ENCODE measurements at places on chromosomes 16 and 17. TPM values are rescaled to one million over a fixed set of nuclear protein-coding genes. Genes with fewer than 3 reads are reported as not detected.

GRCh38 chr17:44220213-44221083 lies 973 bp upstream of the UBTF start:
- H3K36me3 ChIP-seq = peaks cover 7% of the 10 kb centered on the region
- peak overlapping the region; percentile 93 for H3K4me3 ChIP-seq
- H3K27ac ChIP-seq = peak overlapping the region; percentile 99
- H3K27me3 ChIP-seq = no peaks in the 10 kb centered on the region

DNA sequence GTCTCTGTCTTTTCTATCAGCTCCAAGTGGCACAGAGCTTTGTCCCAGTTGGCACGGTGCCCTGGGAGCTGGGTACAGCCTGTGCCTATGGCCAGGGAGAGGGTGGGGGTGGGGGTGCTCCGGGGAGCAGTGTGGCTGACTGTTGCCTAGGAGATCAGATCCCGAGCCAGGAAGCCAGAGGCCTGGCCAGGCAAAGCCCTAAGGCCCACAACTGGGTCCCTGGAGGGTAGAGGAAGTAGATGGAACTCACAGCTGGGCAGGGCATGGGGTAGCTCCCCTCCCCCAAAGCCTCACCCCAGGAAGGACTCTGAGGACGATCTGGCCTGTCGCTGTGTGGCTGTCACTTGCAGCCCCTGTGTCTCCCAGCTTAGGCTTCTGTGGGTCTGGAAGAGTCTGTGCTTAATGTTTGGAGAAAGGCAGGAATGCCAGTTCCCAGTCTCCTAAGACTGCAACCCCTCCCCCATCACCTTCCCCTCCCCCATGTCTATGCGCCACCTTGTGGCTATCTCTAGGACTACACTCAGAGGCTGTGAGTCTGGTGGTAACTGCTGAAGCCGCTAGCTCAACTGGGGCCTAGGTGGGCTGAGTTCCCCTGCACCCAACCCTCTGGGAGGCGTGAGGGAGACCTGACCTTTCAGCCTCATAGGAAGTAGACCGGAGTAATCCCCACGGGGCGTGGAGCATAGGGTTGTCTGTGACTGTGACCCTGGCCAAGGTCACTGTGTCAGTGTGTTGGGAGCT lies 12.6 kb downstream of the THRA start:
- no peaks in the 10 kb centered on the region for H3K27me3 ChIP-seq
- H3K4me1 ChIP-seq = peaks cover 20% of the 10 kb centered on the region
- no peaks in the 10 kb centered on the region for H3K36me3 ChIP-seq
- H3K4me3 ChIP-seq = no peak overlapping the region
- peak overlapping the region; percentile 73 for H3K27ac ChIP-seq

DNA sequence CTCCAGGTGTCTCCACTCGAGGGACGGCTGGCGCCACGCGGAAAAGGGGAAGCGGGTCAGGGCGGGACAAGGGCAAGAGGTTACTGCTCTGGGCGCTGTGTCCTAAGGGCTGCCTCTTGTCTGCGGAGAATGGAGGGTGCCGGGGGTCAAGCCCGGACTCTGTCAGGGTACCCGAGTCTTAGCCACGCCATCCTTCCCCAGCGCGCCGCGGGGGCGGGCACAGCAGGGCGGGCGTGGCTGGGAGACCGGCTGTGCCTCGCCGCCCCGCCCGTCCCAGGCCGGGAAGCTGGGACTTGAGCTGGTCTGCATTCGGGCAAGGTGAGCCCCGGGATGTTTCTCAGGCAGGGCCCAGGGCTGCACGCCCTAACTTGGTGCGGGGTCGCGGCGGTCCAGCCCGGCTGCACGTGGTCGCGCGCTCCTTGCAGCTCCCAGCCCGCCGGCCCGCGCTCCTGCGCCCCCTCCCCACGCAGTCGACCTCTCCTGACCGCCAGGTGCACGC lies 6.2 kb upstream of the ACTG1 start:
- peak; percentile 36 for DNase-seq
- H3K36me3 ChIP-seq = no peaks in the 10 kb centered on the region
- H3K4me3 ChIP-seq = peak overlapping the region; percentile 66
- no peak overlapping the region for H3K27ac ChIP-seq
- no peaks in the 10 kb centered on the region for H3K27me3 ChIP-seq
- peaks cover 18% of the 10 kb centered on the region for H3K4me1 ChIP-seq

DNA sequence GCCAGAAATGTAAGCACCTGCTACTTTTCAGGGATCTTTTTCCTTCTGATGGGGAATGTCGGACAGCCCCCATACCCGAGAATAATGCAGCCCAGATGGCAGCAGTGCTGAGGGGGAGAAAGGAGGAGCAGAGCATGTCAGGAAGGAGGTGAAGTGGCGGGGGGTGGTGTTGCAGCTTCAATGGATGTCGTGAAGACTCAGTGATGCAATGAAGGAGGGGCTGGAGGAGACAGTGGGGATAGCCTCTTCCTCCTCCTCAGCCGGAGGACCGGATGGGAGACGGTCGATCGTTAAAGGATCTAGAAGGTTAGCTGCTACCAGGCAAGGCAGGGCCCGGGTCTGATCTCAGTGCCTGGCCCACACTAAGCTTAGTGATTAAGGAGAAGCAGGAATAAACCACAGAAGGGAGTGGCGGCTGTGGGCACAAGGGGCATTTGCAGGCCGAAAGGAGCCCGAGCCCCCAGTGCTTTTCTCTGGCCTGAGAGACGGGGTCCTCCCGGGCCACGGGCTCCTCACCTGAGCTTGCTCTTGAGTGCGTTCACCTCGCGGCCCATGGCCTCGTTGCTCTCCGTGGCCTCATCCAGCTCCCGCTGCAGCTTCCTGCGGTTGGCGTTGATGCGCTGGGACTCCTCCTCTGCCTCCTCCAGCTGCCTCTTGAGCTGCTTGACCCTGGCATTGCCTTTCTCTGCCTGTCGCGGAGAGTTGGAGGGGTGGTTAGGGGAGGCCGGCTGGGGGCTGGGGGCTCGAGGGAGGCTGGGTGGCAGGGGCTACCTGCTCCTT lies 64.5 kb downstream of the NDE1 start:
- DNase-seq = no peak
- H3K36me3 ChIP-seq = peaks cover 3% of the 10 kb centered on the region
- H3K4me1 ChIP-seq = no peaks in the 10 kb centered on the region
- no peaks in the 10 kb centered on the region for H3K27me3 ChIP-seq
- H3K27ac ChIP-seq = no peak overlapping the region

- H3K27ac ChIP-seq = peak overlapping the region; percentile 29
- H3K36me3 ChIP-seq = no peaks in the 10 kb centered on the region
Observed at GRCh38 chr17:82892899-82893565, 53.2 kb upstream of the ZNF750 start.

GRCh38 chr17:81646869-81647600 lies 9.3 kb downstream of the PDE6G start:
- DNase-seq = no peak
- peaks cover 12% of the 10 kb centered on the region for H3K27me3 ChIP-seq
- H3K4me3 ChIP-seq = no peak overlapping the region
- H3K36me3 ChIP-seq = no peaks in the 10 kb centered on the region
- H3K27ac ChIP-seq = no peak overlapping the region

KCNAB3 gene
- 10.3 TPM for total RNA-seq

DYNLL2 gene
- 37.7 TPM for total RNA-seq

GRCh38 chr17:21677126-21677910 lies 15.0 kb upstream of the KCNJ18 start:
- H3K27me3 ChIP-seq = peaks cover 6% of the 10 kb centered on the region
- H3K4me1 ChIP-seq = no peaks in the 10 kb centered on the region
- no peak for DNase-seq

DNA sequence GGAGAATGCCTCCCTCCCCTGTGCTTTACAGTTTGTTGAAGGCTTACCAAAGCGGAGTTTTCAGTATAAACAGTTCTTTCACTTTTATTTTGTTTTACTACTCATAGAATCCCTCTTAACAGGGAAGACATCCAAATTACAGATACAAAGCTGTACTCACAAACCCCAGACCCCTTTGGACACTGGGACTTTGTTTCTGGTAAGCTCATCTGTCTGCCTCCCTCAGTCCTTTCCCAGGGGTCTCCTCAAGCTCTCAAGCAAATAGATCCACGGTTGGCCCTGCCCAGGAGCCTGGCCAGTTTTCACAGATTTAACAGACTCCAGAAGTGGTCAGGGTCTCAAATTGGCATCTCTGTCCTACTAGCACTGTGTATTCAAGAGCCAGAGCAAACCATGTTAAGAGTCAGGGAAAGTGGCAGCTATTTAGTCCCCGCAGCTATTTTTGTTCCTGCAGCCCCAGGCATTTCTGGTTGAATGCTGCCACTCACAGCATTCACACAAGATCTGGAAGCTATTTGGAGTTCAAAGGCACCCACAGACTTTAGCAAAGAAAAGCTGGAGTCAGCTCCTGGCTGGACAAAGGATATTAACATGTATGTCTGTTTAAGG lies 54.2 kb downstream of the TMEM100 start:
- peaks cover 31% of the 10 kb centered on the region for H3K27me3 ChIP-seq
- no peaks in the 10 kb centered on the region for H3K4me1 ChIP-seq
- H3K4me3 ChIP-seq = no peak overlapping the region
- no peak overlapping the region for H3K27ac ChIP-seq
- peaks cover 2% of the 10 kb centered on the region for H3K36me3 ChIP-seq

- H3K4me3 ChIP-seq = no peak overlapping the region
- H3K36me3 ChIP-seq = no peaks in the 10 kb centered on the region
- H3K27me3 ChIP-seq = no peaks in the 10 kb centered on the region
- no peaks in the 10 kb centered on the region for H3K4me1 ChIP-seq
- H3K27ac ChIP-seq = no peak overlapping the region
Observed at GRCh38 chr17:28145348-28145747, 102.9 kb downstream of the NLK start.

GRCh38 chr17:63247706-63248105 lies 198.4 kb downstream of the CYB561 start:
- H3K4me1 ChIP-seq = no peaks in the 10 kb centered on the region
- no peaks in the 10 kb centered on the region for H3K27me3 ChIP-seq
- no peaks in the 10 kb centered on the region for H3K36me3 ChIP-seq

GRCh38 chr17:2239882-2240430 lies 63.6 kb downstream of the SMG6 start:
- no peaks in the 10 kb centered on the region for H3K27me3 ChIP-seq
- peaks cover 2% of the 10 kb centered on the region for H3K36me3 ChIP-seq
- peak overlapping the region; percentile 70 for H3K4me3 ChIP-seq
- DNase-seq = peak; percentile 72

C16orf46 gene
- 0.91 TPM for total RNA-seq

DNA sequence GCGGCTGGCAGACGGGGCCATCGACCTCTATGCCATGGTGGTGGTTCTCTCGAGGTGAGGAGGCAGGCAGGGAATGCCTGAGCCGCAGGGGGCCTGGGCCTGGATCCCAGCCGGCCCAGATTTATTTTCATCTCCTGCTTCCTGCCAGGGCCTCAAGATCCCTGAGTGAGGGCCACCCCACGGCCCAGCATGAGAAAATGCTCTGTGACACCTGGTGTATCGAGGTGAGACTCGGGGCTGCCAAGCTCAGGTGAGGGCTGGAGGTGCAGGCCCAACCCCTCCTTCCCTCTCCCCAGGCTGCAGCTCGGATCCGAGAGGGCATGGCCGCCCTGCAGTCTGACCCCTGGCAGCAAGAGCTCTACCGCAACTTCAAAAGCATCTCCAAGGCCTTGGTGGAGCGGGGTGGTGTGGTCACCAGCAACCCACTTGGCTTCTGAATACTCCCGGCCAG lies 4.9 kb downstream of the ACADVL start:
- no peak for DNase-seq
- H3K36me3 ChIP-seq = peaks cover 3% of the 10 kb centered on the region
- peaks cover 29% of the 10 kb centered on the region for H3K4me1 ChIP-seq

Measured in activated T-cell treated with anti-CD3 and anti-CD28 coated beads, Interleukin-2, amount 50 U/mL, for 72 hours (primary cell).